ENCODE measurements at places on chromosomes 16 and 17.

DNA sequence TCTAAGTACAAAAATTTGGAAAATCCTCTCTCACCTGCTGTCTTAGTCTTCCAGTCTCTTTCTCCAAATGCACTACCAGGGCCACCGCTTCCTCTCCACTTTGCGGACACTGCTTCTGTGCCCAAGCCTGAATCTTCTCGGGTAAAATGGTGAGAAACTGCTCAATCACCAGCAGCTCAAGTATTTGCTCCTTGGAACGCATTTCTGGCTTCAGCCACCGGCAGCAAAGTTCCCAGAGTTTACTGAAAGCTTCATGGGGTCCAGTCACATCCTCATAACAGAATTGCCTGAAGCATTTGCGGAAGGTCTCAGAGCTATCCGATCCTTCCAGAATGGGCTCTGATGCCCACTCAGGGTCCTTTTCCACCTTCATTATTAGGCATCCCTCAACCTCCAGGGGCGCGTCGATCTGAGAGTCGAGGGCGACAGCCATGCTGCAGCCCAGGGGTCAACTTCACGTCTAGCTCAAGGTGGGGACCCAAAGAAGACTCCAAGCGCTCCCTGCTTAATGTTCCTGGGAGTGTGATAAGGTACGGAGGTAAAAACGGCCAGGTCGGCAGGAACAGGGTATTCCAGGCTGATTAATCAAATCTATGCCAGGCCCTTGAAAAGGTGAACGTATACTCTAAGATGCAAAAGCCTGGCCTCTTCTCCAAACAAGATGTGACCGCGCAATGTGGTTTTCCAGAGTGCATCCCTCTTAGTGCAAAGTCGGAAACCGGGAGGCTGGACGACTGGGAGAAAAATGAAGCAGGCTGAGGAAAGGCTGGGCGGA is 763 bp downstream of the ZKSCAN2 start:
- DNase-seq, result no peak

GRCh38 chr17:55540414-55541091 is 29.3 kb upstream of the SMIM36 start:
- DNase-seq, result no peak

- no peak for DNase-seq
These were observed 157.2 kb upstream of the FOXF1 start for GRCh38 chr16:86353148-86353547.

- DNase-seq, result no peak
These were observed 380.0 kb upstream of the XYLT1 start for GRCh38 chr16:17850581-17851250.

GRCh38 chr16:49019081-49019633 is 262.5 kb downstream of the CBLN1 start:
- no peak for DNase-seq

- DNase-seq, result no peak
These were observed 78.5 kb upstream of the ELAC2 start for GRCh38 chr17:13096291-13096690.

GRCh38 chr17:28529013-28529400 is 22.9 kb downstream of the FOXN1 start:
- no peak for DNase-seq

GRCh38 chr17:55201308-55201932 is 63.3 kb upstream of the HLF start:
- no peak for DNase-seq

DNA sequence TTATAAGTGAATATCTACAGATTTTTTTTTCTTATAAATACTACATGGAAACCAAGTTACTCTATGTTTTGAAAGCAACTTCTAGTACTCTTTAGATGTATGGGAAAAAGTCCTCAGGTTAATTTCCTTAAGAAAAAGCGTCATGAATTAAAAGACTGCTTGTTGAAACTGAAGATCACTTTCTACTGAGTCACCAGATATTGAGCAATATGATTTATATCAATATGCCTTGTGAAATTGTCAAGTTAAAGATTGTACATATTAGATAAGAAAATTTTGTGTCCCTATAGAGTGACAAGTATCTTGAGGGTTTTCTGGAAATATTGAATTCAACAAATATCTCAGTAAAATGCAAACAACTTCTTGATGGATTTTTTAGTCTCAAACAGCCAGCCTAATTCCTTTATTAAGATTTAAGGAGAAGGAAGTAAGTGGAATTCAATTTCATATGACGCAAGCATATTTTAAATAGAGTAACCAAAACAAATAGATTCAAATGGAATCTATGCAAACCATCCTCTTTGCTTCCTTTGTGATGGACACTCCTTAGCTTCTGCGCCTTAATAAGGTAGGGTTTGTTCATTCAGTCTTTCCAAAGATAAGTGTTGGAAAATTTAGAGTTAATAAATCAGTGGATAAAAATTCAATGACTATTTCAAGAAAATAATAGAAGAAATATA is 16.6 kb downstream of the KRT12 start:
- DNase-seq, result no peak

GRCh38 chr16:54939510-54940278 is 9.0 kb downstream of the IRX5 start:
- no peak for DNase-seq

DNA sequence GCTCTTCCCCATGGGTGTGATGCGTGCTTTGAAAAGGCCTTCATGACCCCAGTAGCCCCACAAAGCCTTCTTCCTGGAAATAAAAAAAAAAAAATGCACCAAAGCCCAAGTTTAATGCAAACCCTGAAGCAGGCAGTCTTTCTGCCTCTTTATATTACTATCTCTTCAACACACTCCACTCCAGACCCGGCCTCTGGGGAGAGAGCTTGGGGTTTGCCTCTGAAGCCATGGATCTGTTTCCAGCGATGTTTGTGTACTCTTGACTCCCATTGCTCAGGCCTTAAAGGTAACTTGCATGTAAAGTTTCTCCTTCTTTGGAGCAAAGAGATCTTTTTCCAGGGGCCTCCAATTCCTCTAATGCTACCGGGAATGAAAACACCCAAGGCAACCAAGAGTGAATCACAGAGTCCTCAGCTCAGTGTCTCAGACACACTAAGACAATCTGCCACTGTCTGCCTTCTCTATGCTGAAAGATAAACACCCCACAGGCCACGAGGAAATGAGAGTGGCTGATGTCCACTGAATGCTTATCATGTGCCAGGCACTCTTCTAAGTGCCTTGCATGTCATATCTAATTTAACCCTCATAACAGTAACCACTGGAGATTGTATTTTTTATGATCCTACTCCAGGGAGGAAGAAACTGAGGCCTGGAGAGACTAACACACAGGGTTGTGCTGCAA is 56.4 kb upstream of the AKTIP start:
- no peak for DNase-seq

- no peak for DNase-seq
These were observed 242.9 kb downstream of the FTO start for GRCh38 chr16:53946746-53947386.

DNA sequence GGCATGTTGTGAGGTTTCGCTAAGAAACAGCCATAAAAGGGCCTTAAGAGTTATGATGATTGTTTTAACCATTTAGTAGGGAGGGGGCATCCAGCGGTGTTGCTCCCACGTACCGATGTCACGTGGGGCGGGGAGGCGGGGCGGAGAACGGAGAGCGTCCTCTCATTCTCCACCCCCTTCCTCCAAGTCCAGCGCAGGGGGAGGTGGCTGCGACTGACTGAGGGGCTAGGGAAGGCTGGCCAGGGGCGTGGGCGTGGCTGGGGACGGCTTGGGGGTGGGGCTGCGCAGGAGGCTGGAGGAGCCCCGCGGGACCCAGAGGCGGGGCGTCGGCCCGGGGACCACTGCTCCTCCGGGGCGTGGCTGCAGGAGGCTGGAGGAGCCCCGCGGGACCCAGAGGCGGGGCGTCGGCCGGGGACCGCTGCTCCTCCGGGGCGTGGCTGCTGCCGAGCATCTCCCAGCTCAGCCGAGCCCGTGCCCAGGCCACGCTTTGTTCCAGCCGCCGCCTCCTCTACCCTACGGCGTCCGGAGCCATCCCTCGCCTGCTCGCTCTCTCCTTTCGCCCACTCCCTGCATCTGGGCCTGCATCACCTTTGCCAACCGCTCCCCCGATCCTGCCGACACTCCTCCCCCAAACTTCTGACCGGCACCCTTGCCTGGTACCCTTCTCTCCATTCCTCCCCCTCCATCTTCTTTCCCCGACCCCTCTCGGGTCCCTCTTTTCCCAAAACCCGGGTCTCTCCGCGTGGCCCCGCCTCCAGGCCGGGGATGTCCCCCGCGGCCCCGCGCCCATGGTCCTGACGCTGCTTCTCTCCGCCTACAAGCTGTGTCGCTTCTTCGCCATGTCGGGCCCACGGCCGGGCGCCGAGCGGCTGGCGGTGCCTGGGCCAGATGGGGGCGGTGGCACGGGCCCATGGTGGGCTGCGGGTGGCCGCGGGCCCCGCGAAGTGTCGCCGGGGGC is at the start of gene SARM1:
Gene SARM1 (plus strand): TSS at position 450 of the 958 bp plus-strand sequence. CDS start 339 bp downstream, at position 789.
- peak; percentile 78 for DNase-seq

GRCh38 chr16:21654881-21655280 is 2.5 kb upstream of the IGSF6 start:
- DNase-seq, result no peak

DNA sequence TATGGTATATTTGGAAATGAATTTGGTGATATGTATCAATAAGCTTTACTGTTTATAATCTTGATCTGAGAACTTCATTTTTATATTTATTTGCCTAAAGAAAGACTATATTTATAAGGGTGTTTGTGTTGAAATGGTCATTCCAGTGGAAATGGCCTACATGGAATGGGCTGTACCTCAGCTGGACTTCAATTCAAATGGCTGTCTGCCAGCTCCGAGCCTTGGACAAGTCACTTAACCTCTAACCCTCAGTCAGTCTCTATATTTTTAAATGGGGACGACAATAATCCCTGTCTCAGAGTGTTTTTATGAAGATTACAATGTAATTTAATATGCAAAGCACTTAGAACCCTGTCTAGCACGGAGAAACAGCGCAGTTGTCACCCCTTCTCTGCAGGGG is 260.8 kb upstream of the CACNG5 start:
- no peak for DNase-seq

GRCh38 chr17:44176671-44177501 is 6.4 kb downstream of the ASB16 start:
- no peak for DNase-seq

- DNase-seq, result no peak
These were observed 12.5 kb downstream of the RPH3AL start for GRCh38 chr17:340074-340473.

GRCh38 chr16:70800311-70800710 is 647 bp downstream of the VAC14 start:
- no peak for DNase-seq

- DNase-seq, result no peak
These were observed 4.5 kb downstream of the NBR1 start for GRCh38 chr17:43175213-43176118.

GRCh38 chr17:77492446-77493237 is 351.9 kb downstream of the SEC14L1 start:
- DNase-seq, result no peak

DNA sequence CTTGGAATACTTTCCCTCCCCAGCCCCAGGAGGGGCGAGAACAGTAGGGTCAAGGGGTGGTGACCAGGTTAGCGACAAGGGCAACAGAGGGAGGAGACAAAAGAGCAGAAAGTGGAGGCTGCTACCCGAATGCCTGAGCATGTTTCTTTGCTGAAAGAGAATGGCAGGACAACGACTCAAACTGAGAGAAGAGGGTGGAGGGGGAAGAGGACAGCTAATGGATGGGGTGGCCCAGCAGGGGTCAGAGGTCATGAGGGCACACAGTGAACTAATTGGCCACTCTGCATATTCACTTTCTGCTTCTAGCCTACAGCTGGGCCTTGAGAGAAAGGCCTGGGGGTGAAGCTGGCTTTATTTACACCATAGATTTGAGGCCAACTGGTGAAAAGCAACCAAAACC is 19.1 kb upstream of the DDX52 start:
- no peak for DNase-seq

DNA sequence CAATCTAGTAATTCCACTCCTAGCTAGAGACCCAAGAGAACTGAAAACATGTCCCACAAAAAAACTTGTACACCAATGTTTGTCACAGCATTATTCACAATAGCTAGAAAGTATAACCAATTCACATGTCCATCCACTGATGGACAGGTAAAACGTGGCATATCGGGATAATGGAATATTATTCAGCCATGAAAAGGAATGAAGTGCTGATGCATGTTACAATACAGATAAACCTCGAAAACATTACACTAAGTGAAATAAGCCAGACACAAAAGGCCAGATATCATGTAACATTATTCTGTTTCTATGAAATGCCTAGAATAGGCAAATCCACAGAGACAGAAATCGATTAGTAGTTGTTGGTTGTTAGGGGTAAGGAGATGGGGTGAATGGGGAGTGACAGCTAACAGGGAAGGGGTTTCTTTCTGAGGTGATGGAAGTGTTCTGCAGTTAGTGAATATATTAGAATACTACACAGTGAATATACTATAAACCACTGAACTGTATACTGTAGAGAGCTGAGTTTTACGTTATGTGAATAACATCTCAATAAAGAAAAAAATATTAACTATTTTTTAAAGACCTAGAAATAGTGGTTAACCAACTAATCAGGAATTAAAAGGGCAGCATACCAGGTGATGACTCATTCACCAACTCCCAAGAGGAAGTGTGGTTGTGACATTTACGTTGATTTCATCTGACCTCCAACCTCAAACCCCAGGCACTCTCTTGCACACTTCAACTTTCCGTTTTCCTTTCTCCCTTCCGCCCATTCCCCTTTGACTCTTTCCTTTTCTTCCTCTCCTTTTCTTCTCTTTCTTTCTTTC is 48.6 kb downstream of the GAS7 start:
- no peak for DNase-seq

- DNase-seq, result no peak
These were observed 7.8 kb downstream of the TTLL6 start for GRCh38 chr17:48809182-48809581.

GRCh38 chr16:88759245-88759975 is 25.6 kb downstream of the PIEZO1 start:
- DNase-seq, result no peak

DNA sequence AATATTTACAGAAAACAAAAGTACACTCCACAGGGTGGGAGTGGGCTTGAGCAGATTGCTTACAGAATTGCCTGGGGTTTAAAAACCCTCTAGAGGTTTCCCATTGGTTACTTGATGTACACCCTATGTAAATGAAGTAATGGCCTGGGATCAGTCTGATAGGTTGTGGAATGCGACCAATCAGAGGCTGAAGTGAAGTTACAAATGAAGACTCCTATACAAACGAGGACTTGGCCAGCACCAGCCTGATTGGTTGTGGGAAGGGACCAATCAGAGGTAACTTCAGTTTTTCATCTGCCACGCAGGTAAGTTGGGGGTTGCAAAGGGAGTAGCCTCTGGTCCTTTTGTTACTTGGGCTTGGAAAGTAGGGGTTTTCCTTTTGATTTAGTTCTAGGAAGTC is 8.8 kb downstream of the EEF2K start:
- DNase-seq, result no peak

- DNase-seq, result no peak
These were observed 2.1 kb downstream of the DHRS11 start for GRCh38 chr17:36593656-36594316.

- DNase-seq, result no peak
These were observed 11.7 kb upstream of the ATP2C2 start for GRCh38 chr16:84356591-84357116.

DNA sequence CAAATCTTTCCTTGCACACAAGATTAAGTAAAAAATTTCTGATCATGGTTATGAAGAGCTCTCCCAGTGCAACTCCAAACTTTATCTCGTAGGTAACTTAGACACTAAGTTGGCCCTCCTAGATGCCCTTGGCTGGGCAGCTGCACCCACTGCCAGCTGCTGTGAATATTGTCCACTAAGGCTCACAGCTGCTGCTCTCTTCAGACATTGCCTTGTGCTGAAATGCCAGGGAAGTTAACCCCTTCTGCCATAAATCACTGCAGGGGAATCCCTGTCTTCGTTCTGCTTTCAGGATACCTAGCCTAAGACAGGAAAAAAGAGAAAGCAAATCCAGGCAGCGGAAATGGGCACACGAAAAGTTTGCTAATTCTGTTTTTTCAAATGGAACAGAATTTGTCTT is 106.4 kb downstream of the IRX5 start:
- DNase-seq, result no peak
